Cardiac muscle cell (in vitro differentiated cells and primary cell): ENCODE measurements at places on chromosomes 4 and X.

DNA sequence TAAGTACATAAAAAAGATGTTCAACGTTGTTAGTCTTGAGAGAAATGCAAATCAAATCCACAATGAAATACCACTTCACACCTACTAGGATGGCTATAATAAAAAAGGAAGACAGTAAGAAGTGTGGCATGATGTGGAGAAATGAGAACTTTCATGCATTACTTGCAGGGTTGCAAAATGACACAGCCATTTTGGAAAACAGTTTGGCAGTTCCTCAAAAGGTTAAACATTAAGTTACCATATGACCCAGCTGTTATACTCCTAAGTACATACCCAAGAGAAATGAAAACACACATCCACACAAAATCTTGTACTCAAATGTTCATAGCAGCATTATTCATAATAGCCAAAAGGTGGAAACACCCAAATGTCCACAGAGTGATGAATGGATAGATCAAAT, 25.8 kb upstream of the LIMCH1 start:
- DNase-seq: no peak

DNA sequence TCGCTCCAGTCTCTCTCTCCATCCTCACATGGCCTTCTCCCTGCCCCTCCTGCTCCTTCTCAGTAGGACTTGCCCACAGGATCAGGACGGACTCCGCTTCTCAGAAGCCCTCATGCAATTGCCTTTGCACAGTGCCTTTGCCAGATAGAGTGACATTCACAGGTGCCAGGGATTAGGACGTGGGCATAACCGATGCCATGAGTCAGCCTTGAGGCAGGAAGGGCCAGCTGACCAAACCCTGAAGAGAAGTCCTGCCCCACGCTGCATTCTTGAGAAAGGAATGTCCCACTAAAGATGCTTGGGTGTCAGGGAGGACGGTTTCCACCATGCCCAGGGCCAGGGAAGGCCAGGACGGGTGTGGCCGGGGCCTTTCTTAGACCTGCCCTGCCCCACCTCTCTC, 6.6 kb upstream of the GRPEL1 start:
- no peak for DNase-seq

GRCh38 chr4:144748814-144749555, 103.0 kb downstream of the HHIP start:
- peak; percentile 50 for DNase-seq

- no peak for DNase-seq
Observed at GRCh38 chr4:181896614-181897013, 346.6 kb upstream of the TENM3 start.
